ENCODE measurements at places on chromosomes 13 and 19.

DNA sequence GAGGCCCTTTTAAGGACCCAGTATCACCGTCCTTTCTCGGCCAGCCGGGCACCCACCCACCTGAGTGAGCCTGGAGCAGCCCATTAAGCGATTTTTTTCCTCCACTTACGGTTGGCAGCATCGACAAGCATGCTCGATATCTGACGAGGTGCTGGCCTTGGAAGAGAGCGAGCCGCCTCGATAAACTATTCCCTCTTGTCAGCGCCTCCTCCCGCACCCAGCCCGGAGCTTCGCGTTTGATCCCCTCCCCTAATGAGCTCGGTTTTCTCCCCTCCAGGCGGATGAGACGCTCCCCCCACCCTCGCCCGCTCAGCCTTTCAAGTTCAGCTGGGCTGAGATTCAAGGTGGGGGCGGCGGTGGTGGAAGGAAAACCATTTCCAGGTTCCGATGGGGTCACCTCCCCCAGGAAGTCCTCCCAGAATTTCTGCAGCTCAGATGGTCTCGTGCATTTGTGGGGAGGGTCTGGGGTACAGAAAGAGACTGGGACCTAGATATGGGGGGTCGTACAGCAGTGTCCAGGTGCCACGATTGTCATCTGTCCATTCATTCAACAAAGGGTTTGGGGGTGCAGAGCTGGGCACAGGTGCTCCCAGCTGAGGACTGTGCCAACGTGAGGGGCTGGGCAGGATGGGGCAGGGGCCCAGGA is 18.9 kb upstream of the ONECUT3 start:
- no peak for DNase-seq

- DNase-seq, result no peak
Observed at GRCh38 chr13:98147521-98147920, 4.6 kb downstream of the FARP1 start.

GRCh38 chr19:40862333-40862732 is 12.1 kb upstream of the CYP2A6 start:
- no peak for DNase-seq

GRCh38 chr13:22028831-22029230 is 358.0 kb downstream of the FGF9 start:
- no peak for DNase-seq

DNA sequence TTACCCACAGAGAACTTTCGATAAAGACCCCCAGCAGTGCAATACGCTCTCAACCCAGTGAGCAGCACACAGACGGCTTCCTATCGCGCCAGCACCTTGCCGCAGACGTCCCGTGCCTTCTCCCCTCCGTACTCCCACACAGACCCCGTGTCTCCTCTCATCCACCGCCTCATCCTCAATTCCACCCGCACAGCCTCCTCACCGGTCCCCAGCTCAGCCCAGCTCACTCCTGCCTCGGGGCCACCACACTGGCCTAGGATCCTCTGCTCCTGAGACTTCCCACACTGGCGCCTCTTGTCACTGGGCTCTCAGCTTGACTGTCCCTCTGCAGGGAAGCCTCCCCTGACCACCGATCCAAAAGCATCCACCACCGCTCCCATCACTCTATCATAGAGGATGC is 9.0 kb downstream of the MLLT1 start:
- DNase-seq, result no peak

DNA sequence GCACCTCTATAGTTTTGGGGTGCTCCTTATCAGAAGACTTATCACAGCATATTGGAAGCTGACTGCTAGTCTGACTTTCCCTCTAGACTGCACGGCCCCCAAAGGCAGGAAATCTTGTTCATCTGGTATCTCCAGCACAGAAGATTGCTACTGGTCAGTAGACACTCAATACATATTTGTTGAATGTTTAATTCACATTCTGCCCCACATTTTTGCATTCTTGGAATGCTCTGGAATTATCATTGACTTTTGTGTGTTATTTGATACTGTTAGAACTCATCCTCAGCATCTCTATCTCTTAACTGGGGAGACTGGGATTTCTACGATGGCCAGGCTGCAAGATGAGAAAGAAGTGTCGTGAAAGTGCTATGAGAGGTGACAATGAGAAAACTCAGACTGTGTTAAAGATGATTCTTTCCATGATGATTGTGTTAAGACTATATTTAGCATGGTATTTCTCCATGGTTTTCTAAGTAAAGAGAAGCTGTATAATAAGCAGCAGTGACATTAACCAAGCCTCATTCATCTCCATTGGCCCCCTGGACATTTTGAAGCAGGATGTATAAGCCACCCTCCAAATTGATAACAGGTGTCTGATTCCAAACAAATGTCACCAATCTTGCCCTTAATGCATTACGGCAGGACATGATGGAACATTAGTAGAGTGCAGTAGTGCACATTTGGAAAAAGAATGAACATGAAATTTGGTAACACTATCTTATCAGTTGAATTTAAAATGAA is 440.9 kb downstream of the RFC3 start:
- DNase-seq, result no peak

GRCh38 chr13:99481366-99481765 is 19.9 kb upstream of the TM9SF2 start:
- no peak for DNase-seq

DNA sequence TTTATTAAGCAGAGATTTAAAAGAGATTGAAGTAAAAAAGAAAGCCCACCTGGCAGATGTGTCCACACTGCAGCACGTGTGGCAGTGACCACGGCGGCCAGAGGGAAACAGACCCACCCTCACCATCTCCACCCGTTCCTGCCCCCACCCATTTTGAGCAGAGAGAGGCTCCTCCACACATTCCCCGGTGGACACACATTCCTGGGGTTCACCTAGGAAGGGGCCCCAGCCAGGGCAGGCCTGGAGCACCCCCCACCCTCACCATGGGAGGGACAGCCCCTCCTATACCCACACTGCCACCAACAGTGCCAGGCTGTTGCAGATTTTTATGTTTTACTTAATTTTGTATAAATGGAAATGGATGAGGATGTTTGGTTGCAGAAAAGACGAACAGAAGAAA is 54.9 kb downstream of the SLC7A9 start:
- no peak for DNase-seq

DNA sequence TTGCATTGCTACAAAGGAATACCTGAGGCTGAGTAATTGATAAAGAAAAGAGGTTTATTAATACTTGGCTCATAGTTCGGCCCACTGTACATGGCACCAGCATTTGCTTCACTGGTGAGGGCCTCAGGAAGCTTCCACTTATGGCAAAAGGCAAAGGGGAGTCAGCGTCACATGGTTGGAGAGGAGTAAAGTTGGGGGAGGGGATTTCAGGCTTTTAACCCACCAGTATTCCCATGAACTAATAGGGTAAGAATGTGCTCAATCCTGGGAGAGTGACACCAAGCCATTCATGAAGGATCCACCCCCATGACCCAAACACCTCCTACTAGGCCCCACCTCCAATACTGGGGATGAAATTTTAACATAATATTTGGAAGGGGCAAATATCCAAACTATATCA is 82.5 kb upstream of the MYCBP2 start:
- no peak for DNase-seq

DNA sequence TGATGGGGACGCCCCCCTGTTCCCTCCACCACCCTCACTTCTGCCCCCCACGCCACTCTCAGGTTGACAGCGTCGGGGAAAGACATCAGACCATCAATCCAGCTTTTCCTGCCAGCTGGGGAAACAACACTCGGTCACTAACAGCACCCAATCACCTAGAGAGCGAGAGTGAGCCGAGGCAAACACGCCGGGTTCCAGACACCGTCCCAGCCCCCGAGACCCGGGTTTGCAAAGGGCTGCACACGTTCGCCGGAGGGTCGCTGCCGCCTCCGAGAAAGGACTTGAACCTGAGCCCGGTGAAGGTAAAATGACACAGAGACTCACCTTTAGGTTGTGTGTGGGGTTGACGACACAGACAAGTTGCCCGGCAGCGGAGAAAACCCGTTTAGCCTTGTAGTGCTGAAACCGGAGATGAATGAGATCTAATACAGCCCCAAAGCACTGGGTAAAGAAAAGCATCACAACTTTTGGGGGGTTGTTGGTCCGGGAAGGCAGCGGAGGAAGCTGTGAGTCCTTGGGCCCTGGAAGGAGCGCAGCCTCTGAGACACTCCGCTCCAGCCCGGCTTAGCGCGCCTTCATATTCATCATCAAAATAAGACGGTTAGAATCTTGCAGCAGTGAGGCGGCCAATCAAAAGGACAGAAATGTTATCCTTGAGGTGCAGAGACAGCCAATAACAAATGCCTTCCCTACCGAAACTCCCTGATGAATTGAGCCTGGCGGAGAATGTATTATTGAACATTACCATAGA is at the start of gene SIAH3:
Gene SIAH3 (minus strand): TSS at position 583 of the 751 bp plus-strand sequence. CDS start 124 bp downstream, at position 459.
- DNase-seq, result no peak

- no peak for DNase-seq
Observed at GRCh38 chr19:52963247-52963618, 552 bp upstream of the ZNF816 start.

DNA sequence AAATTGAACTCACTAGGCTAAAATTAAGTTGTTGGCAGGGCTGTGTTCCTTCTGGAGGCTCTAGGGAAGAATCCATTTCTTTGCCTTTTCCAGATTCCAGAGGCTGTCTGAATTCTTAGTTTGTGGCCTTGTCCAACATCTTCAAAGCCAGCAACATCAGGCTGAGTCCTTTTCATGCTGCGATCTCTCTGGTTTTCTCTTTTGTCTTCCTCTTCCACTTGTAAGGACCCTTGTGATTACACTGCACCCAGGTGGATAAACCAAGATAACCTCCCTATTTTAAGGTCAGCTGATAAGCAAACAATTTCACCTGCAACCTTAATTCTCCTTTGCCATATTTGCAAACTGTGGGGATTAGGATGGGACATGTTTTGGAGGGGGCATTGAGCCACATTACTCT is 11.5 kb downstream of the UTP14C start:
- DNase-seq, result no peak

DNA sequence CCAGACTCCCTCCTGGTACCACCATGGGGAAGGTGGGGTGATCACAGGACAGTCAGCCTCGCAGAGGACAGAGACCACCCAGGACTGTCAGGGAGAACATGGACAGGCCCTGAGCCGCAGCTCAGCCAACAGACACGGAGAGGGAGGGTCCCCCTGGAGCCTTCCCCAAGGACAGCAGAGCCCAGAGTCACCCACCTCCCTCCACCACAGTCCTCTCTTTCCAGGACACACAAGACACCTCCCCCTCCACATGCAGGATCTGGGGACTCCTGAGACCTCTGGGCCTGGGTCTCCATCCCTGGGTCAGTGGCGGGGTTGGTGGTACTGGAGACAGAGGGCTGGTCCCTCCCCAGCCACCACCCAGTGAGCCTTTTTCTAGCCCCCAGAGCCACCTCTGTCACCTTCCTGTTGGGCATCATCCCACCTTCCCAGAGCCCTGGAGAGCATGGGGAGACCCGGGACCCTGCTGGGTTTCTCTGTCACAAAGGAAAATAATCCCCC is 505 bp upstream of the CEACAM5 start:
- no peak for DNase-seq

DNA sequence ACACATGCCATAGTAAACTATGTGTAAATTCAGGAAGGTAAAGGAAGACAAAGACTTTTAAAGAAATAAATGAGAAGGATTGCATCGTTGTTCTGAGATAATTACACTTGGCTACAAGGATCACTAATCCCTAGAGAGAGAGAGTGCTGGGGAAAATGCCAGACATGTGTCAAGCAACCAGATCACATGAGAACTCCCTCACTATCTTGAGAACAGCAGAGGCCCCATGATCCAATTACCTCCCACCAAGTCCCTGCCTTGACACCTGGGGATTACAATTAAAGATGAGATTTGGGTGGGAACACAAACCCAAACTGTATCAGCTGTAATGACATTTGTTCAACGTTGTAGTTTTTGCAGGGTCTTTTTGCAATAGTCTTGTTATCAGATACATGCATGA is 1600.9 kb upstream of the MIR17HG start:
- no peak for DNase-seq

GRCh38 chr19:10104665-10105508 is 1.3 kb upstream of the PPAN start:
- peak; percentile 93 for DNase-seq

- peak; percentile 14 for DNase-seq
Observed at GRCh38 chr19:7748756-7749155, 1.4 kb upstream of the CD209 start.

DNA sequence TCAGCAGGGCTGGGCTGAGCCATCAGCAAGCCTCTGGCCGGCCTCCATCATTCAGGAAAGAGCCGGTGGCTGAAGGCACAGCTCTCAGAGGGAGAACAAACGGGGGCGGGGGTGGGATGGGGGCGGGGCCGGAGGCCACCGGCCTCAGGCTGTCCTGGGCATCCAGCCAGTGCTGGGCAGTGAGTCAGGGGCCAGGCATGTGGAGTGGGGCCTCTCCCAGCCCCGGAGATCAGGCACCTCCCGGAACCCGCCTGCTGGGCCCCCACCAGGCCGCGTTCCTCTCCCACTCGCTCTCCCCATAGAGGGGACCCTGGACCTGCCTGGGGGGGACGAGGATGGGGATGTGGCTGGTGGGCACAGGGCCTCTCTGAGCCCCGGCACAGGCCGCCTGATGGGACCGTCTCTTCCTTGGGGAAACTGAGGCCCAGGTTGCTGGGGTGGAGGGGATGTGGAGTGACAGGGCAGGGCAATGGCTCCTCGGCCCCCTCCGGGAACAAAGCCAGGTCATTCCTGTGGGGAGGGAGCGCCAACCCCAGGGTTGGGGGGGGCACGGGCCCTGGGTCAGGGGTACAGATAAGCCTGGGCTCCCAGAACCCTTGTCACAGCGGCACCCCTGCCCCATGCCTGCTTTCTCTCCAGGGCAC is 12.9 kb downstream of the SPC24 start:
- no peak for DNase-seq

- DNase-seq, result no peak
Observed at GRCh38 chr13:76830805-76831204, 55.4 kb downstream of the KCTD12 start.

DNA sequence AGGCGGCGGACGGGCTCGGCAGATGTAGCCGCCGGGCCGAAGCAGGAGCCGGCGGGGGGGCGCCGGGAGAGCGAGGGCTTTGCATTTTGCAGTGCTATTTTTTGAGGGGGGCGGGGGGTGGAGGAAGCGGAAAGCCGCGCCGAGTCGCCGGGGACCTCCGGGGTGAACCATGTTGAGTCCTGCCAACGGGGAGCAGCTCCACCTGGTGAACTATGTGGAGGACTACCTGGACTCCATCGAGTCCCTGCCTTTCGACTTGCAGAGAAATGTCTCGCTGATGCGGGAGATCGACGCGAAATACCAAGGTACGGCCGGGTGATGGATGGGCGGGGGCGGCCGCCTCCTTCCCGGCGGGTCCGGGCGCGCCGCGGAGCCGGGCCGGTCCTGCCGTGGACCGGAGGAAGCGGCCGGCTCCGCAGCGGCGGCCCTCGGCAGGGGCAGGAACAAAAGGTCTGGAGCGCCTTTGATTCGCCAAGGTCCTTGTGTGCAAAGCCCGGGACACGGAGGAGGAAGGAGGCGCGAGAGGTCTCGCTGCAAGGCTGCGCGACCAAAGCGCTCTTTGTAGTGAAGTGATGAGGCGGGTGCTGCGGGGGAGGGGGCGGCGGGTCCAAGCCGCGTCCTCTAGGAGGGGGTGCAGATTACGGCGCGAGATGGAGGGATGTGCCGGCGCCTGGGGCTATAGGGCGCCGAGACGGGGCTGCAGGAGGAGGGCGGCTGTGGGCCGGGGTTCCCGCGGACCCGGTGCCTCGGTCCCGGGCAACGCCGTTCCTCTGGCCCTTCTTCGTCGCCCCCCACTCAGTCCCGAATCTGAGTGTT is 689 bp downstream of the ING1 start:
- peak; percentile 83 for DNase-seq

Measured in CD4-positive, alpha-beta T cell treated with Interleukin-4 for 1 hour (primary cell).